ENCODE measurements at places on chromosomes 7 and 10. TPM values are rescaled to one million over a fixed set of nuclear protein-coding genes. Genes with fewer than 3 reads are reported as not detected.

The PKD1L1 gene
- total RNA-seq, result 0.94 TPM

The C10orf62 gene
- total RNA-seq, result not detected

The CXCL12 gene
- 10.6 TPM for total RNA-seq

The CALHM3 gene
- not detected for total RNA-seq
